ENCODE measurements at places on chromosomes 4 and X. TPM values are rescaled to one million over a fixed set of nuclear protein-coding genes. Genes with fewer than 3 reads are reported as not detected.

Gene RAB9B
- total RNA-seq, result 25.1 TPM

GRCh38 chr4:17583941-17584340 lies 6.9 kb downstream of the LAP3 start:
- DNase-seq, result no peak

Gene NPY2R
- total RNA-seq, result not detected

DNA sequence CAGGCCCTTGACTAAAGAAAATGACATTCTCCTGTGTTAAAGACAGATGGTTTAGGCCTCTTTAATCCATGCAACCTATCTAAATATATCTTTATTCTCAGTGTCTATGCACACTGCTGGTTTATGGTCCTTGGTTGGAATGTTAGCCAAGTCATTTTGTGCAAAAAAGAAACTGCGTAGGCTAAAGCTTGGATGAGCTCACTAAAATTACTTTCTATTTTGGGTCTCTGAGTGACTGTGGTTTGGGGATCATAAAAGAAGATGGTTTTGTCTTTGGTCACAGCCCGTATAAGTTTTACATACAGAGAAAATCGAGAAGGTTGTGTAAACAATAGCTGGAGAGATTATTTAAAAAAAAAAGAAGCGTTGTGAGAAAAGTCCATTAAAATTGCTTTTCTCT lies 443.6 kb downstream of the UBE2NL start:
- no peak for DNase-seq

DNA sequence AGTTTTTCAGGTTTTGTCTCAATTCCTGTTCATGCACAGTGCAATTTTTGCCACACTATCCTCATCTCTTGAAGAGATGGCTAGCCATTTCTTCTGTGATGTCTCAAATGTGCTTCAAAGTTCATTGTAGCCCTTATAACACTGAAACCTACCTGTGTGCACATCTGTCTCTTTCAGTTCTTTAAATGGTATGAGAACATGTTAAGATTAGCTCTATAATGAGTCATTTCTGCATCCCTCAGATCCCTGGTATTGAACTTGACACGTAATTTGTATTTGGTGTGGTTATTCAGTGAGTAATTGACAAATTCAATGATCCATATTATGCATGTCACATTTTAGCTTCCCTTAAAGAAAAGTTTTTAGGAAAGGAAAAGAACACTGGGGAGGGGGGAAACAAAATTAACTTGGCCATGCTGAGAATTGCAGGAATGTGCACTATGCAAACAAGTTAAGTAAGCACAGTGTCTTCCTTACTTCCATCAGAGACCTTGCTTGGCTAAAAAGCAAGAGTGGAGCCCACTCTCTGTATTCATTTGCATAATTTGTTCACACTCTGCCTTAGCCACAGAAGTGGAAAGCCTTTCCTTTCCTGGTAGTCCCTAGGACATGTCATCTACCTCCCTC lies 659.8 kb upstream of the MAGEB2 start:
- DNase-seq, result no peak

DNA sequence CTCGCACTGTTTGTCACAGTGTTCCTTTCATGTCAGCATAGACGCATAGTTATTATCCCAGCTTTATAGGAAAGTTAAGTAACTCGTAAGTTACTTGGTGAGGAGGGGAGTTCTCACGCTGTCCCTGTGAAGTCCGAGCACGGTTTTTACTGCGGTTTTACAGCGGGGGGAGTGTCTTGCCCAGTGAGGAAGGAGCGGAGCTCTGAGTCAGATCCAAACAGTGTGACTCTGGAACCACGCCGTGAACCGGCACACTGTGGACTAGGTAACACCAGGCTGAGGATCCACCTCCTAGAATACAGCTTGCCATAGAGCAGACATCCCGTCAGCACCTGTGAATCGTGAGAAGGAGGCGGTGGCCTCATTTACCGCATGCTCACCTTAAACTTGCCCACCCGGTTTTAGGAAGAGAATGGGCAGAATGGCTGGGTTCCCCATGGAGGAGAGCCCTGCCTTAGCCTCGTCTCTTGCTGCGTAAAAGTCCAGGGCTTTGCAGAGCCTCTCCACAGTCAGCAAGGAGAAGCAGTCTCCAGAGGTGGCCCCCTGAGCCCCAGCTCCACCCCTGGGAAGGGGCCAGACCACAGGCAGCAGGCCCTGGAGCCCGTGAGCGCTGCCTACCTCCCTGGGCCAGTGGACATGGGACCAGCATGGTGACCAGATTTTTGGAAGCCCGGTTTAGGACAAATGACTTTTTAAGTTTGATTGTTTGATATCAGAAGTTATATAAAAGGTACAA lies 40.2 kb upstream of the HGFAC start:
- DNase-seq, result no peak

DNA sequence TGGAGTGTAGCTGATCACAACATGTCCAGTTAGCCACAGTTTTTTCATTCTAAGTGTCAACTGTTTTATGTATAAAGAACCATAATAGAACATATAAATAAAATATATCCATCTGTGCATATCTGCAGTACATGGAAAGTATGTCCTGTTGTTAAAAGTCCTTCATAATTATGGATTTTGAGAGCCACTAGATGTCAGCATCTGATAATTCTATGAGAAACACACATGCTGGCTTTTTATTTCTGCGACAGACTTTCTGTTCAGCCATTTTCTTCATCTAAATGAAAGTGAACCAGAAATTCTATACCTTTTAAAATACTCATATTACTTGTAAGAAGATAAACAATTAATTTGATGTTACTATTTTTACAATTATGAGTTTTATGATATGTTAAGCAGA lies 251.5 kb downstream of the GPM6A start:
- DNase-seq, result no peak

DNA sequence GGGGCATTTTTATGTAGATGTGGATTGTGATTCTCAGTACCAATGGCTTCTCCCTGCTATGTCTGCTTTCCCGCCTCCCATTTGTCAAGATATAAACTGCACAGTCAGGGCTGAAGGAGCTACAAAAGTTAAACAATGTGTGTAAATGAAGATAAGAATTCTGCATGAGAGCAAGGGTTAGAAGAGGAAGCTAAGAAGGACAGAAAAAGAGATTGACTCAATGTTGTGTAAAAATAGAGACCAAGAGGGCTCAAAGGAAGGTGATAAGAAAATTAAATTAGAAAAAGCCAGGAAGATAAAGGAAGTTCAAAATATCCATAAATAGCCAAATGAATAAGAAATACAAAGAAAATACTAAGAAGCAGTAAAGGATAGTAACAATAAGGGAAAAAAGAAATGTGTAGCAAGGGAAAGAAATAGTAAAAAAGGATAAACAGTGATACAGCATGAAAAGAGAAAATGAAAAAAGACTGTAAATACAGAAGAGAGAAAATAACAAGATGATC lies 82.5 kb downstream of the AMELX start:
- no peak for DNase-seq

Gene OPRPN
- not detected for total RNA-seq

Gene ARAP2
- total RNA-seq, result 2.7 TPM

Gene ADRA2C
- total RNA-seq, result 5.9 TPM

- DNase-seq, result no peak
Measured at GRCh38 chr4:177052211-177052934, 257.3 kb upstream of the NEIL3 start.

- DNase-seq, result no peak
Measured at GRCh38 chr4:113657586-113658233, 103.8 kb downstream of the CAMK2D start.

GRCh38 chrX:101787934-101788333 lies 128.3 kb upstream of the ARMCX2 start:
- DNase-seq, result no peak

DNA sequence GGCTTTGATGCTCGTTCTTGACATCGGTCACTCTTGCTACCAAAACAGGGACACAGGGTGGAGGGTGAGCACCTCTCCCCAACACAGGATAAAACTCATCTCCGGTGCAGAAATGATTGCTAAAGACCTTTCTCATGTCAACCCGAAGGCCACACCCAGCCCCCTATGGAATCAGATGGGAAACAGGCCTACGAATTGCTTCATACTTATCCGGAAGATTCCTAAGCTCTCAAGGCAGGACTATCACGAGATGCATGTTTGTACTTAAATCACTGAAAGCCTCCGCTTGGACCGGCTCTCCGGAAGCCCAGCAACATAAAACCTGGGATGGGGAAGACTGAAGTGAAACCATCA lies 74.9 kb downstream of the MTMR1 start:
- DNase-seq, result no peak

DNA sequence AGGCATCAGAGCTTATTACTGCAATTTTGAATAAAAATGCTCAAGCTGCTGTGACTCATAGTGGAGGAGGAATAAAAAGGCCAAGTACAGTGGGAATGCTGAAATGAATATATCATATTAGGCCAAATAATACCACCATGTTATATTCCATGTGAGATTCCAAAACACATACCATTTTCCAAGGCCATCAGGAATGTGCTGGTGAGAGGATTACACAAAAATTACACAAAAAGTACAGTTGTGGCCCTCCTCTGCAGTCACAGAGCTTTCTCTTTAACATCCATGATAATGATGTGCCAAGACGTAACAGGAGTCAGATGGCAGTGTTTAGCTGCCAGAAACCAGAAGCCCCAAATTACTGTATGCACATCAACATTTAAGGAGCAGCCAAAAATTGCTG lies 153.5 kb downstream of the PCDH18 start:
- no peak for DNase-seq

Measured in left ventricle myocardium superior (tissue), 1 donor.